ENCODE measurements at places on chromosomes 3 and 15. TPM values are rescaled to one million over a fixed set of nuclear protein-coding genes. Genes with fewer than 3 reads are reported as not detected.

DNA sequence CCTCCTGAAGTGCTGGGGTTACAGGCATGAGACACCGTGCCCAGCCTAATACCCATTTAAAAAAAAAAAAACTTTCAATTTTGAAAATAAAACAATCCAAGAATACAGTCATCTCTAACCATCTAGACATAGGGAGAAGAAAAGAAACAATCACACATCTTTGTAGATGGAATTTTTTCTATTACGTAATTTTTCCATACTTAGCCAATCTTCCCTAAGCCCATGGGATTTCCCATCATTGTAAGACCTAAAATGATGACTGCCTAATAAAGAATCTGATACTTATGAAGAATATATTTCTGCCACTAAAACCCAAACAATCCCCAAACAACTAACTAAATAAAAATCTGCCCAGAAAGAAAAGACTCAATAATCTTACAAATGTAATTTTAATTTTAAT lies 88.7 kb downstream of the CBLB start:
- no peaks in the 10 kb centered on the region for H3K4me1 ChIP-seq
- H3K27ac ChIP-seq, result no peak overlapping the region
- H3K36me3 ChIP-seq, result no peaks in the 10 kb centered on the region

DNA sequence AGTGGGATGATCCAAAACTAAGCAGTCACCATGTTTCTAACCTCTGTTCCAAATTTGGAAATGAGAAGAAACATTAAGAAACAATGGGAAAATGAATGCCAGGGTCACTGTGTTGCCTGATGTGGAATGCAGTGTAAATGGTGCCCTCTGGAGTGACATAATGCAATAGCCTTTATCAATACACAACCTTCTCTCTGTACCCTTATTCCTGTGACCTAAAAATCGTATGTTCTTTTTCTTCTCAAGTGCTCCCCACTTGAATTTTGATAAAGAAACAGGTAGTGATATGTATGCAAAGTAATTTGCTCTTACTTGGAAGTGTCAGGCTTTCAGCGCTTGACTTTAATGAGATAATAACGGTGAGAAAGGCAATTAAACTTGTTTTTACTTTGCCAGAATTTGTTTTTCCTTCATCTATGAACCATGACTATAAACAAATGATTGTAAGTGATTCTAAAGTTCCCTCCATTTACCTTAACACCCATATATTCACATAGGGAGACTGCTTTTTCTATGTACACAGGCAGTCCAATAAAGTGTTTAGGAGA lies 145.8 kb upstream of the THRB start:
- H3K4me3 ChIP-seq, result no peak overlapping the region
- H3K36me3 ChIP-seq, result no peaks in the 10 kb centered on the region
- H3K27ac ChIP-seq, result no peak overlapping the region
- no peak for DNase-seq
- no peaks in the 10 kb centered on the region for H3K27me3 ChIP-seq

DNA sequence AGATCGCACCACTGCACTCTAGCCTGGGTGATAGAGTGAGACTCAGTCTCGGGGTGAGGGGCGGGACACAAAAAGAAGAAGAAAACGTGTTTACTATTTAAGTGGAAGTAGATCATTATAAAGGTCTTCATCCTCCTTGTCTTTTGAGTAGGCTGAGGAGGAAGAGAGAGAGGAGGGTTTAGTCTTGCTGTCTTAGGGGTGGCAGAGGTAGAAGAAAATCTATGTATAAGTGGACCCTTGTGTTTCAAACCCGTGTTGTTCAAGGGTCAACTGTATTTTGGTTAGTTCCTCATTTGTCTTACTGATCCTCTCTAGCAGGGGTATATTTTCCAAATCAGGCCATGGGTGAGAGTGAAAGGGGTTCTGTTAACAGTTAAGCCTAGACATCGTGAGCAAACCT lies 40.1 kb downstream of the TRIM71 start:
- H3K4me1 ChIP-seq, result no peaks in the 10 kb centered on the region
- H3K4me3 ChIP-seq, result no peak overlapping the region
- H3K27me3 ChIP-seq, result peaks cover 1% of the 10 kb centered on the region
- DNase-seq, result no peak

DNA sequence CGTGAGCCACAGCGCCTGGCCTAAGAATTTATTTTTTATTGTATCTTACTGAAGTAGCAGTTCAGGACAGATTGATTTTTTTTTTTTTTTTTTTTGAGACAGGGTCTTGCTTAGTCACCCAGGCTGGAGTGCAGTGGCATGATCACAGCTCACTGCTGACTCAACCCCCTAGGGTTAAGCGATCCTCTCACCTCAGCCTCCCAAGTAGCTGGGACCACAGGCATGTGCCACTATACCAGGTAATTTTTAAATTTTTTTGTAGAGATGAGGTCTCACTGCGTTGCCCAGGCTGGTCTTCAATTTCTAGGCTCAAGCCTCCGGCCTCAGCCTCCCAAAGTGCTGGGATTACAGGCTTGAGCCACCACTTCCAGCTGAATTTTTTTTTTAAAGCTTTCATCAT lies 99.8 kb upstream of the HERC1 start:
- H3K27ac ChIP-seq, result no peak overlapping the region
- no peak for DNase-seq
- no peaks in the 10 kb centered on the region for H3K27me3 ChIP-seq
- H3K36me3 ChIP-seq, result no peaks in the 10 kb centered on the region

DNA sequence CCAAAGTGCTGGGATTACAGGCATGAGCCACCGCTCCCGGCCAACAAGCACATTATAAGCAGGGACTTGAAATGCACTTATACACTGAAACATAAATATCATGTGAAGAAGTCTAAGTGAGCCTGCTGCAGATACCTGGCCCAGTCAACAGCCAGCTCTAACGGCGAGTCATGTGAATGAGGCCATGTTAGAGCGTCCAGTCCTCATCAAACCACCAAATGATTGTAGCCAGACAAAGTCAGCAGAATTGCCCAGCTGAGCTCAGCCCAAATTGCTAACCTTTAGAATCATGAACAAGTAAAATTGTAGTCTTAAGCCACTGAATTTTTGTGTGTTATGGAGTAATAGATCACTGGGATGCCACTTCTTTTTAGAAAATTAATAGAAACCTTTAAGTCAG lies 37.8 kb upstream of the UACA start:
- H3K27ac ChIP-seq, result no peak overlapping the region
- H3K27me3 ChIP-seq, result no peaks in the 10 kb centered on the region
- no peaks in the 10 kb centered on the region for H3K4me1 ChIP-seq
- no peaks in the 10 kb centered on the region for H3K36me3 ChIP-seq

GRCh38 chr15:100097342-100098127 lies 244.2 kb downstream of the ADAMTS17 start:
- H3K4me1 ChIP-seq, result no peaks in the 10 kb centered on the region
- no peak for DNase-seq
- H3K27me3 ChIP-seq, result no peaks in the 10 kb centered on the region

- no peak for DNase-seq
- H3K27me3 ChIP-seq, result no peaks in the 10 kb centered on the region
- no peaks in the 10 kb centered on the region for H3K36me3 ChIP-seq
- no peaks in the 10 kb centered on the region for H3K4me1 ChIP-seq
Observed at GRCh38 chr3:98918586-98918985, 17.1 kb upstream of the DCBLD2 start.

- no peak for DNase-seq
- H3K27me3 ChIP-seq, result no peaks in the 10 kb centered on the region
- no peak overlapping the region for H3K27ac ChIP-seq
- no peak overlapping the region for H3K4me3 ChIP-seq
- H3K36me3 ChIP-seq, result no peaks in the 10 kb centered on the region
- no peaks in the 10 kb centered on the region for H3K4me1 ChIP-seq
Observed at GRCh38 chr15:36178303-36178633, 401.2 kb upstream of the CDIN1 start.

GRCh38 chr3:195696632-195697278 lies 24.0 kb upstream of the MUC20 start:
- H3K36me3 ChIP-seq, result peaks cover 7% of the 10 kb centered on the region
- no peak for DNase-seq
- no peak overlapping the region for H3K27ac ChIP-seq
- H3K4me1 ChIP-seq, result peaks cover 4% of the 10 kb centered on the region
- no peak overlapping the region for H3K4me3 ChIP-seq

DNA sequence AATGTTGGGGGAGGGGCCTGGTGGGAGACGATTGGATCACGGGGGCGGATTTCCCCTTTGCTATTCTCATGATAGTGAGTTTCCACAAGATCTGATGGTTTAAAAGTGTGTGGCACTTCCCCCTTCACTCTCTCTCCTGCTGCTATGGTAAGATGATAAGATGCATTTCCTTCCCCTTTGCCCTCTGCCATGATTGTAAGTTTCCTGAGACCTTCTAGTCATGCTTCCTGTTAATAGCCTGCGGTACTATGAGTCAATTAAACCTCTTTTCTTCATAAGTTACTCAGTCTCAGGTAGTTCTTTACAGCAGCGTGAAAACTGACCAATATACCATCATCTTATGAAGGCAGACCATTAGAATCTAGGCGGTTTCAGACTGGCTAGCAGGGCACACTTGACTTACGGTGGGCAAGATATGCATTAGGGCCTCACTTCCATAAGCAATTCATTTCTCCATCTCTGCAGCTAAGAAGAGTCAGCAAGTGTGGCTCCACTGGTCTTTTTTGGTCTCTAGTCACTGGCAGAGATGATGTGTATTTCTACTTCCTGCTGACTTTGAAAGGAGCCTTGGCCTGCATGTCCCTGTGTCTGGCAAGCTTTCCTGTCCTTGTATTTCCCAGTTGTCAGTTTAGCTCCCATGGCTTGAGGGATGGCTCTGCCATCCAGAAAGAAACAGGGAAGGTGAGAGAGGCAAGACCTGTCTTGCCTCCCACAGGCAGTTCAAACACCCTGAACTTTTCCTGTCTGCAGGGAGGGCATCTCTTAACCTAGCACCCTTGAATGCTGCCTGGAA lies 109.0 kb upstream of the ADAMTS9 start:
- no peaks in the 10 kb centered on the region for H3K27me3 ChIP-seq
- DNase-seq, result no peak
- no peaks in the 10 kb centered on the region for H3K4me1 ChIP-seq
- H3K27ac ChIP-seq, result no peak overlapping the region
- no peaks in the 10 kb centered on the region for H3K36me3 ChIP-seq
- H3K4me3 ChIP-seq, result no peak overlapping the region

DNA sequence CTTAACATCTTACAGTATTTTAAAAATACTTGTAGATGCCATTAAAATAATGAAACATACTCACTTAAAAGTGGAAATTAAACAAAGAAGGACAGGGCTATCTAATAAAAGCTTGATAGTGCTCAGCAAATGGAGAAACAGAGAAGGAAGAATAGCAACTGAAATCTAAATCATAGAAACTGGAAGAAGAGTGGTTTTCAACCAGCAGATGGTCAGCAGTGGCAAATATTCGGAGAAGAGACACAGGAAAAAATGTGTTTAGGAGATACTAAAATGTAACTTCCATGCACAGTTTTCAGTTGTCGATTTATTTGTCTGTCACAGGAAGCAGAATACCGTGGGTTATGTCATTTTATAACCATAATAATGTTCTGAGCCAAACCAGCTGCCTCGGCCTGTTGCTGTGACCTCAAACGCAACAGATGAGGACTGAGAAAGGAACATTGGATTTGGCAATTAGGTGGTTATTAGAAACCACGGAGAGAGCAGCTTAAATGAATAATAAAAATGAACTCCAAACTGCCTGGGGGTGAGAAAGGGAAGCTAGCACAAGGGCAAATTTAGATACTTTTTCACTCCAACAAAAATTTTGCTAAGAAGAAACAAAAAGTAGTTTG lies 246.6 kb upstream of the KCNMB2 start:
- H3K4me3 ChIP-seq, result no peak overlapping the region
- no peak for DNase-seq
- no peaks in the 10 kb centered on the region for H3K4me1 ChIP-seq
- no peaks in the 10 kb centered on the region for H3K36me3 ChIP-seq
- H3K27ac ChIP-seq, result no peak overlapping the region
- H3K27me3 ChIP-seq, result no peaks in the 10 kb centered on the region

- no peak for DNase-seq
- no peaks in the 10 kb centered on the region for H3K27me3 ChIP-seq
- H3K4me1 ChIP-seq, result no peaks in the 10 kb centered on the region
- no peak overlapping the region for H3K27ac ChIP-seq
- H3K36me3 ChIP-seq, result no peaks in the 10 kb centered on the region
Observed at GRCh38 chr15:81752974-81753373, 292.8 kb downstream of the MEX3B start.

Gene XCR1
- total RNA-seq, result 0.13 TPM

Gene MTMR10
- 12.5 TPM for total RNA-seq

Measured in GM12878 (cell line).